ENCODE measurements at places on chromosomes 5 and 9. TPM values are rescaled to one million over a fixed set of nuclear protein-coding genes. Genes with fewer than 3 reads are reported as not detected.

GRCh38 chr5:160922311-160922710 lies 70.3 kb upstream of the ATP10B start:
- H3K4me1 ChIP-seq: no peaks in the 10 kb centered on the region
- no peak overlapping the region for H3K4me3 ChIP-seq
- DNase-seq: no peak
- no peaks in the 10 kb centered on the region for H3K27me3 ChIP-seq

DNA sequence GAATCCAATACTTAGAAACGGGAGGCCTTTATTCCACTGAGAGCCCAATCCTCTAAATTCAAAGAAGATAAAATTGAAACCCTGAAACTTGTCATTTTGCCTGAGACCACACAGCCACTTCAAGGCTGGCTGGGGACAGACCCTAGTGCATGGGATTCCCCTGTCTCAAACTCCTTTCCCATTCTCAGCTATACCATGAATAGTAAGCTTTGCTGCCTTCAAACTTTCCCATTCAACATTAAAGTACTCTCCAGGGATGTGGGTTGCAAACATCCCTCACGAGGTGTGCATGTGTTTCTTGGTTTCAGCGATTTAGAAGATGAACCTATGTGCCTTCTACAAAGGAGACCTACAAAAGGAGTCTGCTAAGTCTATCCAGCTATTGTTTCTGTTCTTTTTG lies 64.6 kb downstream of the GABRB2 start:
- H3K27ac ChIP-seq: no peak overlapping the region
- no peak overlapping the region for H3K4me3 ChIP-seq
- no peaks in the 10 kb centered on the region for H3K36me3 ChIP-seq
- H3K4me1 ChIP-seq: no peaks in the 10 kb centered on the region

DNA sequence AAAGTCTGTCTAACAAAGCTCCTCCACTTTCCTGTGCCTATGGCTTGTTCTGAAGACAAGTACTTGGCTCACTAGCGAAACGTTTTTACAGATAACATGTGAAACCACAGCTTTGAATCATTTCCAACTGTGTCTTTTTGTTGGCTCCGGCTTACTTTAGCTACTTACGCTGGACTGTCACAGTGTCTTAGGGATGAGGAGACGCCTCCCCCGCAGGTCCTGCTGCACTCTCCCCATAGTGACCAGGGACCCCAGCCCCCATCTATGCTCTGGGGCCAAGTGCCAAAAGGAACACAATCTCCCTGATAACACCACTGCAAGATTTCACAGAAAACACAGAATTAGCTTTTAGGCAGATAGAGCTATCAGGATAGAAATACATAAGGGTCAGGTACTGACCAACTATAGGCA lies 219.1 kb downstream of the ADAMTS6 start:
- no peak for DNase-seq
- no peaks in the 10 kb centered on the region for H3K4me1 ChIP-seq
- no peak overlapping the region for H3K27ac ChIP-seq
- H3K4me3 ChIP-seq: no peak overlapping the region
- H3K36me3 ChIP-seq: peaks cover 5% of the 10 kb centered on the region

Gene ECSCR
- not detected for total RNA-seq

GRCh38 chr5:116747881-116748280 lies 173.3 kb upstream of the SEMA6A start:
- no peak for DNase-seq
- no peak overlapping the region for H3K27ac ChIP-seq
- H3K27me3 ChIP-seq: no peaks in the 10 kb centered on the region
- H3K4me3 ChIP-seq: no peak overlapping the region
- H3K36me3 ChIP-seq: no peaks in the 10 kb centered on the region
- no peaks in the 10 kb centered on the region for H3K4me1 ChIP-seq

Measured in activated B cell treated with CpG ODN at 0.5 μM for 24 hours (primary cell).